Naive B cell (primary cell): ENCODE measurements at places on chromosomes 6 and 20.
A peak's percentile ranks its signal among the peaks of the same experiment; 100 is the strongest.

GRCh38 chr6:85678026-85678601 lies 35.4 kb upstream of the SYNCRIP start:
- no peak for DNase-seq

GRCh38 chr6:37177935-37178517 lies 8.1 kb downstream of the PIM1 start:
- no peak for DNase-seq

DNA sequence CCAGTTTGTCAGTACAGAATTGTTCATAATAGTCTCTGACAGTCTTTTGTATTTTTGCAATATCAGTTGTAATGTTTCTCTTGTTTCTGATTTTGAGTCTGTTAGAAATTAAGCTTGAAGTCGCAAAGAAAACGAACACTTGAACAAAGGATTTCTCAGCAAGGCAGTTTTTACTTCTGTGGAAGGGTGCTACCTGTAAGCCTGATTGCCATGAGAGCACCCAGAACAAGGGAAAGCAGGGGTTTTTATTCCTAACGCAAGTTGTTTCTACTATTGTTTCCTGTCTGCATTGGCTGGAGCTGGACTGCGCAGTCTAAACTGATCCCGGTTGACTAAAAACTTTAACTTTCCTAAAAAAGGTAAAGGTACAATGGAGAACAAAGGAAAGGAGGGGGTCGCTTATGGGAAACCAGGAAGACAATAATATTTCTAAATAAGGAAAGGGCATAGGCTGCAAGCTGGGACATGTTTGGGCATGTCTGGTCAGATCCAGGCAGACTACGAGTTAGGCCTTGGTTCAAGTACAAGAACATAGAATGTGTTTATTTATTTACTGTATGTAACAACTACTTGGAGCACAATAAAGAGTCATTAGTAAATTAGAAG lies 28.5 kb downstream of the HLA-B start:
- DNase-seq = no peak

DNA sequence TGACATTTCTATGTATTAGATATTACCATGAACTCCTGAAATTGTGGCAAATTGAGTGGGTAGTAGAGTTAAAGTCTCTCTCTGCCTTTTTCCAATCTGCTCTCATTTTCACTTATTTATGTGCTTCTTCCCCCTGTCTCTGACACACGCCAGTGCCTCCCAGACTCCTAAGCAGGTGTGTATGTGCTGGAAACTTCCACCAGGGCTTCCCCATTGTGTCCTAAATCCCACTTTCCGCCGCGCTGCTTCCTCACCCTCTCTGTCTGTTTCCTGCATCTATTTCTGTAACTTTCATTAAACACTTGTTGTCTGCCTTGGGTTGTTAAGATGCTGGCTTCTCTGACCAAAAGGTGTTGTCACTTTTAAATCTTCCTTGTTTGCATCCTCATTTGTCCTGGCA lies 97.6 kb upstream of the HDGFL1 start:
- DNase-seq = no peak

- DNase-seq = no peak
Measured at GRCh38 chr6:355373-356208, 36.0 kb upstream of the IRF4 start.

DNA sequence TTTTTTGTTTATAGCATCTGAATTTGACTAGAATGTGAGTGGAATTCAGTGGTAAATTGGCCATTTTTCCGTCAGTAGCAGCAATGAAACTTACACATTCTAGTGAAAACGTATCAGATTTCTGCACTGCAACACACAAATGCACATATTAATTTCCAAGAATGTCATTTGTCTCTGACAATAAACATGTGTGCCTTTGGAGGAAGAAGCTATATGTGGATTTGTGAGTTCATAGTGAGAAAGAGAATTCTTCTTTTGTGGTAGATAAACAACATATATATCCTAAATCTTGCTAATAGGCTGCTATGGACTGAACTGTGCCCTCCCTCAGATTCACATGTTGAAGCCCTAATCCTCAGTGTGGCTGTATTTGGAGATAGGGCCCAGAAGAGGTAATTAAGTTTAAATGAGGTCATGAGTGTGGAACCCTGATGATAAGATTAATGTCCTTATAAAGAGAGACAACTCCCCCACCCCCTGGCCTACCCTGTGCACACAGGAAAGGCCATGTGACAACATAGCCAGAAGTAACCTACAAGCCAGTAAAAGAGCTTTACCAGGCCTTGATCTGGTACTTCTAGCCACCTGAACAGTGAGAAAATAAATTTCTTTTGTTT lies 200.2 kb upstream of the EYA4 start:
- DNase-seq = no peak

DNA sequence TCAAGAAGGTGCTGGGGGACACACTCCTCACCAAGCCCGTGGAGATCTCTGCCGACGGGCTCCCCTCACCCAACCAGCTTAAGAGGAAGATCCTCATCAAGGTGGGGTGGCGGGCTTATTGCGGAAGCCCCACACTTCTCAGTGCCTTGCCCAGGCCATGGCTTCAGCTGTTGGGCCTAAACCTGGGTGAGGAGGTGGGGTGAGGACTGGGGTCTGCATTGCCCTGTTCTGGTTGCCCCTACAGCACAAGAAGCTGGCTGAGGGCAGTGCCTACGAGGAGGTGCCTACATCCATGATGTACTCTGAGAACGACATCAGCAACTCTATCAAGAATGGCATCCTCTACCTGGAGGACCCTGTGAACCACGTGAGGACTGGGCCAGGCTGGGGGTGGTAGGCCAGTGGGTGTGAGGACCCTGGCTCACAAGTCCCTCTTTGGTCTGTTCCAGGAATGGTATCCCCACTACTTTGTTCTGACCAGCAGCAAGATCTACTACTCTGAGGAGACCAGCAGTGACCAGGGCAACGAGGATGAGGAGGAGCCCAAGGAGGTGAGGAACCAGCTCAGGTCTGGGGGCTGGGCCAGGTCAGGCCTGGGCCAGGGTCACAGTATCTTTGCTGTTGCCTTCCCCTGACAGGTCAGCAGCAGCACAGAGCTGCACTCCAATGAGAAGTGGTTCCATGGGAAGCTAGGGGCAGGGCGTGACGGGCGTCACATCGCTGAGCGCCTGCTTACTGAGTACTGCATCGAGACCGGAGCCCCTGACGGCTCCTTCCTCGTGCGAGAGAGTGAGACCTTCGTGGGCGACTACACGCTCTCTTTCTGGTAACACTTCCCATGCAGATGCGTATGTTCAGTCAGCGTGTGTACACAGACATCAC lies 27.9 kb downstream of the PLCG1 start:
- no peak for DNase-seq

DNA sequence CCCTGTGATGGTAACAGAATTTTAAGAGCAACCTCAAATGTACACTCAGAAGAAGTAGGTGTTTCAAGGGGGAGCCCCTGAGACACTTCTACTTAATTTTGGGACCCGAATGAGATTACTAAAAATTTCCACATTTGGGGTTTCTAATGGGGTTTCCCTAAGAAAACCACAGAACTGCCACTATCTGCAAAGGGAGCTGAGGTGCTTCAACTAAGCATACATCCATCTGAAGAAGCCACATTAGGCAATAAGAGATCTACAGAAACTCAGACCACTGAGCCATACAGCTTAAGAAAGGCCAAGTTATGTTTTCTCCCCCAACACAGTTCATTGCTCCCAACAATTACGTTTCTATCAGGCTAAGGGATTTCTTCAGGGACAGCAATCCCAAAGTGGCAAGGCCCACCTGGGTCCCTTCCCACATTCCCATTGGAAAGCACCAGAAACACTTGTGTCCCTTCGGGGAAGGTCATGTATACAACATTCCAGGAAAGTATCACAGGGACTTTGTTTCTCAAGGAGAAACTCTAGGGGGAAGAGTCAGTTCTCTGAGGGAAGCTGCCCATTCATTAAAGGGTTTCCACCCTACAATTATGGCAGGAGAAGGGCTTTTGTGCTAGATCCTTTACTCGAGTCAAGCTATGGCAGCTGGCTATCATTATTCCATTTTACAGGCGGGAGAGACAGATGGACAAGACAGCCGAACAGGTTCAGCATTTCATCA lies 5.0 kb downstream of the BCL2L1 start:
- peak; percentile 31 for DNase-seq

GRCh38 chr6:111722179-111722731 lies 116.6 kb upstream of the TRAF3IP2 start:
- no peak for DNase-seq

DNA sequence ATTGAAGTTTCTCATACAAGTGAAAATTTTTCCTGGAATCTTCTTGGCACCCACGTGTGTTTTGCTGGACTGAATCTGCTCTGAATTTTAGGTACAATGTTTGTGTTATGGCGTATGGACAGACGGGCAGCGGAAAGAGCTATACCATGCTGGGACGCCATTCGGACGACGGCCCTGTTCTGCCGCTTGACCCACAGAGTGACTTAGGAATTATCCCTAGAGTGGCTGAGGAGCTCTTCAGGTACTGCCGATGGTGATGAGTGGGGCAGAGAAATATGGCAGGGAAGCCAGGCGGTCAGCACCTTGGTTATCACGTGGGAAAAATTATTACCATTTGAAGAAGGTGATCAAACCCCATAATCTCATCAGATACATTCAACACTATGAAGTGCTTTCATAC lies 36.3 kb downstream of the KIF25 start:
- no peak for DNase-seq
